Endothelial cell (in vitro differentiated cells): ENCODE measurements at places on chromosomes 6 and 20.

DNA sequence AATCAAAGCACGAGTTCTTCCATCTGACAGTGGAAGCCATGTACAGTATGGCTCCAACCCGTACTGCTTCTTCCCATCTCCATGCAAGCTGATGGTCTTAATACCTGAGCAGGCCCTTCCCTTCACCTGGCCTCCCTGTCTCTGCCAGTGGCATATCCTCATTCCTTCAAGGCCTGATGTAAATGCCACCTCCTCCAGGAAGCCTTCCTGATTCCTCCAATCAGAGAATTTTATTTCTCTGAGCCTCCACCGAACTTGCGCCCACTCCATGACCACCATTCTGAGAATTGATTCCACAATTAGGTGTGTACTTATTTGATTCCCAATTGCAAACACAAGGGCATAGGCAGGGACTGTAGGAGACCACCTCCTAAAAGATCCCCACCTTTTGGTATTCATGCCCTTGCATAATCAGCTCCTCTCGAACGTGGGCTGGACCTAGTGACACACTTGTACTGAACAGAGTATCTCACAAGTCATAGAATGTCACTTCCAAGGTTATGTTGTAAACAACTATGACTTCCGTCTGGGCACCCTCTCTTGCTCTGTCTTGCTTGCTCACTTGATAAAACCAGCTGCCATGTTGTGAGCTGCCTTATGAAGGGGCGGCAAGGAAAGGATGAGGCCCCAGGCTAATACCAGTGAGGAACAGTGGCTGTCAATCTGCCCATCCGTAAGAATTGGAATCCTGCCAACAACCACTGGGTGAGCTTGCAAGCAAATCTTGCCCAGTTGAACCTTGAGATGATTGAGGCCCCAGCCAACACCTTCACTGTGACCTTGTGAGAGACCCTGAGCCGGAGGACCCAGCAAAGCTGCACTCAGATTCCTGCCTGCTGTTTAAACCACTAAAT lies 38.8 kb downstream of the CPNE5 start:
- no peak for DNase-seq

DNA sequence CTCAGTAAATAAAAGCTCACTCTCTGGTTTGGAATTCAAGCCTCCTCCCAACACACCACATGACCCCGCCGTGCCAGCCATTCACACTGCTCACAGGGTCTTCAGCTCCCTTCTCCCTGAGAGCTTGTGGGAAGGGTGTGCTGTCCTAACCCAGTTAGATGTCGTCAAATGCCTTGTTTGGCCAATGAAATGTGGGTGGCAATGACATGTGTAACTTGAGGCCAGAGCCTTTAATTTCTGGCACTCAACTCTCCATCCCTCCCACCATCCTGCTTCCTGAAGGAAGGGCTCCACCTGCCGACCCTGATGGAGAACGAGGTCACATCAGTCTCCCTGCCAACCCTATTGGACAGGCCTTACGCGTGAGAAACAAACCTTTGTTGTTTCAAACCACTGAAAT lies 224.5 kb upstream of the AGPAT4 start:
- peak; percentile 17 for DNase-seq

GRCh38 chr20:52494244-52494643 lies 302.7 kb upstream of the ZFP64 start:
- DNase-seq: no peak

DNA sequence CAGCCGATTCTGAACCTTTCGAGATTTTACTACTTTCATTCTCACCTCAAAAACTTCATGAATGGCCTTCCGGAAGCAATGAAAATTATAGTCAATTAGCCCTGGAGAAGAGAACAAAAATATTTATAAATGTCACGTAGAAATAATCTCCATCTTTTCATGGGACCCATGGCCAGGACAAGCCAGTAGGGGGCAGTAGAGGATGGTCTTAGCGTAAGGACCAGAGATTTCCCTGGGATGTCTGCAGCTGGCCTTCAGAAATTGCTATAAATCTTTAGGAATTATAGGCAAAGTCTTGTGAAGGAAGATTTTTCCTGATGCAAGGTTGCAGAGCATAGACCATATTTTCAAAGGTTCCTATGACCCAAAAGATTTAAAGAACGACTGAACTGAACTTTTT lies 15.6 kb upstream of the UBE2J1 start:
- peak; percentile 70 for DNase-seq

DNA sequence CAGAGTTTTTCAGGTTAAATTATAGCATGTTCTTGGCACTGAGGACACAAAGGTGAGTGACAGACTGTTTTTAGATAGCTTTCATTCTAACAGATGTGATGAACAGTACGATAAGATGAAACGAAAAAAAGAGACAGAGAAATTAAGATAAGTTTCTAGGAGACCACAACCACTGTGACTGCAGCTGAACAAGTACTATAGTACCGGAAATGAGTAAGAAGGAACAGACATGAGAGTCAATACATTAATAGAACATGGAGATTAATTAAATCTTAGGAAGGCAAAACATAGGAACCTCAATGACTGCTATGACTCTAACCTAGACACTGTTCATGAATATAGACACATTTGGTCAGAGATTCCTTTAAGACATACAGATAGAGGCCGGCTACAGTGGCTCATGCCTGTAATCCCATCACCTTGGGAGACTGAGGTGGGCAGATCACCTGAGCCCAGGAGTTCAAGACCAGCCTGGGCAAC lies 40.2 kb downstream of the HBS1L start:
- no peak for DNase-seq
